Motor neuron (in vitro differentiated cells): ENCODE measurements at places on chromosomes 3 and 15. TPM values are rescaled to one million over a fixed set of nuclear protein-coding genes. Genes with fewer than 3 reads are reported as not detected.

The ALAS1 gene
- 31.1 and 31.9 TPM in 2 replicates for total RNA-seq

The FSTL1 gene
- 297 and 335 TPM in 2 replicates for total RNA-seq

The NPAP1 gene
- total RNA-seq: under 0.01 and 0.13 TPM in 2 replicates

The ASB14 gene
- total RNA-seq: 1.4 and 1.9 TPM in 2 replicates

The SEMA3B gene
- 7.7 and 8.3 TPM in 2 replicates for total RNA-seq

The PYDC2 gene
- total RNA-seq: not detected in 2 replicates

The GHSR gene
- not detected in 2 replicates for total RNA-seq

The PLCH1 gene
- total RNA-seq: 11.3 and 11.4 TPM in 2 replicates

The GOLGA8Q gene
- 0.72 and 0.85 TPM in 2 replicates for total RNA-seq

The AHSG gene
- not detected in 2 replicates for total RNA-seq

The ROPN1 gene
- total RNA-seq: 0.05 and 0.75 TPM in 2 replicates

The LRRC31 gene
- total RNA-seq: 0.09 and 0.10 TPM in 2 replicates

The FGF12 gene
- total RNA-seq: 125 and 156 TPM in 2 replicates

The CHST2 gene
- 91.7 and 96.3 TPM in 2 replicates for total RNA-seq

The MYH15 gene
- total RNA-seq: 0.60 and 1.2 TPM in 2 replicates

The AADACL2 gene
- total RNA-seq: 0.05 TPM in 1 of 2 replicates, not detected in the other

The GRAMD1C gene
- total RNA-seq: 1.7 and 2.8 TPM in 2 replicates

The ATP13A5 gene
- 0.76 and 0.97 TPM in 2 replicates for total RNA-seq

The CACNA2D2 gene
- total RNA-seq: 8.5 and 9.3 TPM in 2 replicates

The KLHL40 gene
- not detected in 2 replicates for total RNA-seq

The FAM81A gene
- 4.8 and 6.2 TPM in 2 replicates for total RNA-seq

The GUCA1C gene
- total RNA-seq: not detected in 2 replicates

The ZIC1 gene
- 37.2 and 46.2 TPM in 2 replicates for total RNA-seq

The GPR156 gene
- 0.33 and 0.81 TPM in 2 replicates for total RNA-seq

The EPHB1 gene
- total RNA-seq: 0.31 and 0.54 TPM in 2 replicates

The EFCAB12 gene
- 0.66 and 0.79 TPM in 2 replicates for total RNA-seq

The ACP3 gene
- 0.29 and 0.52 TPM in 2 replicates for total RNA-seq

The LEKR1 gene
- 0.83 and 1.2 TPM in 2 replicates for total RNA-seq

The APBA2 gene
- total RNA-seq: 49.0 and 50.7 TPM in 2 replicates

The ACTRT3 gene
- 0.05 and 0.25 TPM in 2 replicates for total RNA-seq

The SMCO1 gene
- total RNA-seq: not detected in 2 replicates

The CFAP44 gene
- total RNA-seq: 30.1 and 39.8 TPM in 2 replicates

The AADAC gene
- total RNA-seq: not detected in 2 replicates

The STXBP5L gene
- total RNA-seq: 5.6 and 5.7 TPM in 2 replicates

The C3orf22 gene
- total RNA-seq: 0.58 TPM in 1 of 2 replicates, not detected in the other

The CMTM8 gene
- 1.3 and 1.7 TPM in 2 replicates for total RNA-seq

The ACKR2 gene
- total RNA-seq: 0.43 and 0.68 TPM in 2 replicates

The SCAPER gene
- total RNA-seq: 11.9 and 13.9 TPM in 2 replicates

The B4GALT4 gene
- 36.1 and 44.8 TPM in 2 replicates for total RNA-seq

The NR1I2 gene
- 1.7 TPM in 1 of 2 replicates, not detected in the other for total RNA-seq

The MB21D2 gene
- total RNA-seq: 25.3 and 26.6 TPM in 2 replicates

The MORC1 gene
- not detected in 2 replicates for total RNA-seq

The DLEC1 gene
- total RNA-seq: 1.2 and 2.4 TPM in 2 replicates

The FBXW12 gene
- total RNA-seq: 0.47 and 0.96 TPM in 2 replicates

The CX3CR1 gene
- 0.15 TPM in 1 of 2 replicates, not detected in the other for total RNA-seq
